Stimulated activated CD4-positive, alpha-beta T cell treated with anti-CD3 and anti-CD28 coated beads, TNF-alpha, amount 100 ng/mL, for 24 hours (primary cell): ENCODE measurements at places on chromosomes 3 and 15.

DNA sequence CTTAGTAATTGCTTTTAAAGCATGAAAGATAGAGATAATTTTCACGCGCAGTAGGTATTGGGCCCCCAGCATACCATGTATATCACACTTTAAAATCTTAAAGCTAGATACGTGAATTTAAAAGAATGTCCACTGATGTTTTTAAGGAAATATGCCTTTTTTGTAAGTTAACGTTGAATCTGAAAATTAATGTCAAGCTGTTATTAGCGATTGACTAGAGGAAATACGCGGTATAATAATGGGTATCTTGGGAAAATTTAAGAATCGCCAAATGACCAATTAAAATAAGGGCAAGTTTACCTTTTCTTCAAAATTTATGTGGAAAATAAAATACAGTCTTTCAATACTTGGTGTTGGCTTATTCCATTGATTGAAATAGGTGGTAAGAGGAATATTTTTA is 13.3 kb upstream of the CHD2 start:
- DNase-seq = no peak

DNA sequence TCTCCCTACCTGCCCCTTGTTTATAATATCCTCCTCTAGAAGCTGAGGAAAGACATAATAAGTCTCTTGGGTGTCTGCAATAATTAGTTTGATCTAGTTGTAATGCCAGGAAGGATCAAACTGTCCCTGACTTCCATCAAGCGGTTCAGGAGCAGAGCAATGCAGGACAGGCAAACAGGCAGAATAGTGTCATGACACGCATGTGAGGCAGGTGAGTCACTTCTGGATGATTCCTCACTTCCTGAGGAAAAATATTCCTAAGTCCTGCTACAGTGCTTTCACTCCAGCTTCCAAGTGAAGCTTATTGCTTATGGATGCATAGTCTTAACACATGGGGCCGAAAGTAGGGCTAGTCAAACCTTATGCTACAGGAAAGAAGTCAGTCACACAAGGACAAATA is 85.8 kb downstream of the GREM1 start:
- no peak for DNase-seq

DNA sequence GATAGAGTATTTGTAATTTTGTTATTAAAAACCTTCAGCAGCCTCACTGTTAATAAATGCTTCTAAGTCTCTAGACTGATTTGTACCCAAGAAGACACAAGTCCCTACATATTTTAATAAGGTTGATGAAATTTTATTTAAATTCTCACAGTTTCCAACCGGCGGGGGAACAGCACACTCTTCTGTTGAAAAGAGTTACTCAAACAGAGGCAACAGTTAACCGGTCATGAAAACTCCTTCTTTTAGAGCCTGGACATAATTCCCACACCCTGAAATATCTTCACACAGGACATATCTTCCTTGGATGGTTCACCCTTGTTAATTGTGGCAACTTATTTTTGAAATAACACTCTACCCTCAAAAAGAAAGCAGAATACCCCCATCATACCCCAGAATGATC is 278.8 kb downstream of the FOXP1 start:
- DNase-seq = no peak

DNA sequence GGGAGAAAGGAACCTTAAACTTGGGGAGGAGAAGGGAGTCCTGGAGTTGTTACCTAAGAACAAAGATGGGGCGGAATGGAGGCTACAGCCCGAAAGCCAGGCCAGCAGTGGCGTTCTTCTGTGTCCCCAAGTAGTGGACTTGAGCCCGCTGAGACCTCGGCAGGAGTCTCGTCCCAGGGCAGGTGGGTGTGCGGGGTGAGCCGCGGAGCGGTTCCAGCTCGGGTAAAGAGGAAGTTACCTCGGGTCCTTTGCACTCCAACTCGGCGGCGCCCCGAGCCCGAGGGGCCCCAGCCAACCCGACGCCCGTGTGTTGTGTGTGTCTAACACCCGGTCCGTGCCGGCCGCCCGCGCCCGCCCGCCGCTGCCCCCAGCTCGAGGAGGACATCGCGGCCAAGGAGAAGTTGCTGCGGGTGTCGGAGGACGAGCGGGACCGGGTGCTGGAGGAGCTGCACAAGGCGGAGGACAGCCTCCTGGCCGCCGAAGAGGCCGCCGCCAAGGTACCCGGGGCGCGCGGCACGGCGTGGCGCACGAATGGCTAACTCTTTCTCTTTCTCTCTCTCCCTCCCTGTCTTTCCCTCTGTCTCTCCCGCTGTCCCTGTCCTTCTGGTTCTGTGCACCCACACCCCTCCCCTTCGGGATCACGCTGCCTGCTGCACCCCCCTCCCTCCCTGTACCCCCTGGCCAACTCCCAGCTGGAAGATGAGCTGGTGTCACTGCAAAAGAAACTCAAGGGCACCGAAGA is 959 bp downstream of the TPM1 start:
- no peak for DNase-seq

DNA sequence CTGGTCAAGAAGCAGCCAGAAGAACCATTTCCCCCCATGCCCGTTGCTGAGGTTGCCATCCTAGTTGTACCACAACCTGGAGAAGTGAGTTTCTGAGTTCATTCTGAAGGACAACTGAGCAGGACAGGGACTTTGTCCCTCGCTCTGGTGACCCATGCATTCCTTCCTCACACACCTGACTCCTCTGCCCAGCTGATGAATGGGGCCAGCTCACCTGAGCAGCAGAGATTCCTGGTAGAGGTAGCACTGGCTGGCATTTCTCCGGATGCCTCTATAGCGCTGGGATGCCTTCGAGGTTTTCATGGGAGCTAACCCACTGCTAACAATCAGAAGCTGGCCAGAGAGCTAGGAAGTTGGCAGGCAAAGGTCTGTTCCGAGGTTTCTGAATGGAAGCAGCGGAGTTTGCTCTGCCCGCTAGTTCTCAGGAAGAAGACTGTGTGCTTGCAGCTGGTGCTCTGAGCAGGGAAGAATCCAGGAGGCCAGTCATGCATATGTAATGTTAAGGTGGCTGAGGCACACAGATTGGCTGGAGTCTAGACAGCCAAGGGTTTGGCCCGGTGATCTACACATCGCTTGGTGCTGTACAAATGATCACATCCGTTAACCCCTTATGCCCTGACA is at the start of gene TMC3:
Gene TMC3, minus strand, starts transcription at position 439 of the 621 bp plus-strand sequence. Its CDS starts 136 bp downstream, at position 303.
- DNase-seq = no peak

DNA sequence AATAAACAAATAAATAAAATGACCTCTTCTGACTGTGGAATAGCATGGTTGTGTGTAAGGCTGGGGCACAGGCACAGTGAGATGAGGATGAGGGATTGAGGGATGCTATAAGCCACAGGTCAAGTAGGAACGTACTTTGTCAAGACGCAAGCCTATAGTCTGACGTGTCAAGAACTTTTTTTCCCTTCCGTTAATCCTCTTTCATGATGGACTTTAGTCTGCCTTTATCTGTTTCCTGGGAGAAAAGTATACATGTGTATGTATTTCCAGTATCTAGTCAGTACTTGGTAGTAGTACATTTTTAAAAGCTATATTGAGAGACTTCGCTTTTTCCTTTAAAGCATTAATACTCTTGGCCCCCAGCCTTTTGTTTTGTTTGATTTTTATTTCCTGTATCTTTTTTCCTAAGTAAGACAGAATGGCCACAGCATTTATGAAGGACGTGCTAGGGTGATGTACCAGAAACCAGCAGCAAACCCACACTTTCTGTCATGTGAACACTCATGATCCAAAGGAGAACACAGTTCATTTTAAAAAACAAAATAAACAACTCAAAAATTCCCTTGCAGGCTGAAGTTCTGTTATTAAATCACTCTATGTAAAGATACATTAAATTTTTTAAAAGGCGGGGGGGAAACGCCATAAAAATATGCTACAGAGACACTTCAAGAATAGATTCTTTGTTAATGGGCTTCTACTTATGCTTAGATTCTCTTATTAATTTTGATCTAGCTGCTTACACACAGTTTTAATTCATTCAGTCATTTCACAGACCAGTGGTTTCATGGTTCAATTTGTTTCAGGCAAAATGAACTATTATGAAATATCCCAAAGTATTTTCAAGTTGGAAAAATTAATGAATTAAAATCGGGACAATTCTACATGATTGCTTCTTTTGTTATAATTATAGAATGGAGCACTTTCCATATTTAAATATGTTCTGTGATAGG is 114.7 kb downstream of the SNRK start:
- no peak for DNase-seq

GRCh38 chr3:189298469-189299375 is 127.0 kb downstream of the TPRG1 start:
- no peak for DNase-seq

DNA sequence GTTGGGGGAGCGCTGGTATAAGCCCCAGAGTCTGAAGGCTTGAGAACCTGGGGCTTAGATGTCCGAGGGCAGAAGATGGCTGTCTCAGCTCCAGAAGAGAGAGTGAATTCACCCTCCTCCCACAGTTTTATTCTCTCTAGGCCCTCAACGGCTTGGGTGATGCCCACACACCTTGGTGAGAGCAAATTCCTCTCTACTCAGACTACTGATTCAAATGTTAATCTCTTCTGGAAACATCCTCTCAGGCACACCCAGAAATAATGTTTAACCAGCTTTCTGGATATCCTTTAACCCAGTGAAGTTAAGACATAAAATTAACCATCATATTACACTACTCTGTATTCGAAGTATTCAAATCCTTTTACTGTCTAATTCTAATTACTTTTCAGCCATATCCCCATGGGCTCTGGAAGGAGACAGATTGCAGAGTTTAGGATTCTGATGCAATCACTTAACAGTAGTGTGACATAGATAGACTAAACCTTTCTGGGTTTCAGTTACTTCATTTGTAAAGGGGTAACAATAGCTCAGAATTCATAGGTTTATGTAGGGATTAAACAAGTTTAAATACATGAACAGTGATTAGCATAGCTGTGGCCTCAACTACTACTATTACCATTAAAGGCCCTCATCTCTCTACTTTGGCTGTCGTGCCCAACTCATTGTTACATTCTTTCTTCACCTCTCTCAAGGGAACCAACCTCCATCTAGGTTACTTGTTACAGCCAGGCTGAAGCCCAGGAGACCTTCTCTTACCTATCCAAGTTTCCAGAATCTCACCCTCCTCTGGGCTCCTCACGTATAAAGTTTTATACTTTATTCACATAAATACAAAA is 25.7 kb upstream of the ANO10 start:
- no peak for DNase-seq

DNA sequence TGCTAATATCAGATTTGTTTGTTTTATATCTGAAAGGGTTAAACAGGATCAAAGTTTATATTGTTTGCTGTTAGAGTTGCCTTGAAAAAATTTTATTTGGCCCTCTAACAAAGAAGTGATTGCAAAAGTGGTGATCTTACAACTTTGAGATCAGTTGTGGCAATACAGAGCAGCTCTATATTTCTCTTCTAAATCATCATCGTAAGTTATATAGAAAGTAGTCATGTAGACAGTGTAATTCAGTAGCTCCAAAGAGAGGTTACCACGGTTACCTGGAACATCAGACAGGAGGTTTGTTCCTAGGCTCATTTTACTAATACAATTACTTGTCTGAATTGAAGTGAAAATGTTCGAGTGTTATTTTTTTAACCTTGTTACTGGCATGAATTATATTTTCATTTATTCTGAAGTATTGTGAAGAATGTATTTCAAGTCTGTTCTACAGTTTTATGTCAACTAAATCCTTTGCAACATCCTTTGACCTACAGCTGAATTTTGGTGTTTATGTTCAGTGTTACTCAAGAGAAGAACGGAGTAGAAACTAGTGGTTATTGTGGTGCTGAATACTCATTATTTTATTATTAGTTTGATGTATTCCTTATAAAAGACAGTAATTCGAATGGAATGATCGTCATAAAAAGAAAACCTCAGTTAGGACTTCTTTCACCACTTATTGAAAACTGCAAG is 214.2 kb downstream of the NAALADL2 start:
- DNase-seq = no peak

GRCh38 chr3:17138246-17139039 is 253.7 kb downstream of the PLCL2 start:
- DNase-seq = no peak

DNA sequence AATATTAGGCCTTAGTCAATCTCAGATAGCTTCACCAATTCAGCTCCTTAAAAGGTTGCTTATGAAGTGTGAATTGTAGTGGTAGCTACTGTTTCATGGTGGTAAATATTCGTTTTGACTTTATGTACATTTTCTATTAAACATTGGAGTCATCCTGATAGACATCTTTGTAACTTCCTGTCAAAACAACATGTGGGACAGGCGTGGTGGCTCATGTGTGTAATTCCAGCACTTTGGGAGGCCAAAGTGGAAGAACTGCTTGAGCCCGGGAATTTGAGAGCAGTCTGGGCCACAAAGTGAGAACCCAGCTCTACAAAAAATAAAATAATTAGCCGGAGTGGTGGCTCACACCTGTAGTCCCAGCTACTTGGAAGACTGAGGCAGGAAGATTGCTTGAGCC is 2.0 kb upstream of the TRIM59 start:
- no peak for DNase-seq

DNA sequence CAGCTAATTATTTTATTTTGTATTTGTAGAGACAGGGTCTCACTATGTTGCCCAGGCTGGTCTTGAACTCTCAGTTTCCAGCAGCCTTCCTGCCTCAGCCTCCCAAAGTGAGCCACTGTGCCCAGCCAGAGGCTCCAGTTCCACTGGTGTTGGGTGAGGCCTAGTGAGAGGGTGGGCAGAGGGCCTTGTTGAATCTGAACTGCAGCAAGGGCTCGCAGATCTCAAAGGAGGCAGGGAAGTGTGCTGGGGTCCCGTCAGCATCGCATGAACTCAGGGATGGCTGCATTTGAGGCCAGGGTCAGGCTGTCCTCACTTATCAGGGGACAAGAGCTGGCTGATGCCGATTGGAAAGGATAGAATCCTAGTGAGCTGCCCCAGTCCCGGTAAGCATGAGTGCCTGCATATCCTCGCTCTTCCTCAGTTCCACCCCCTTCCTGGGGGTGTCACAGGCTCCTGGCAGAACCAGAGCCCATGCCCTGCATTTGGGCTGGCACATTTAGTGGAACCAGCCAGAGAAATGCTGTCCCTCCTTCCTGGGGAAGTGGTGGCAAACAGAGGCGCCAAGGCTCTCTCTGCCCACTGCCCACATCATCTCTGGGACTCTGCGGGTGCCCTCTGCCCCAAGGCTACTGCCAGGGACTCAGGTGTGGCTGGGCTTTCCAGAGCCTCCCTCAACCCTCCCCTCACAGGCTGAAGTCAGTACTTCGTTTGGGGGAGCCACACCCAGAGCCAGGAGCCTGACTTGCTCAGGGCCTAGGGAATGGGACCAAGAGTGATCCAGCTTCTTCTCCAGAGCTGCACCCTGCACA is 24.1 kb downstream of the ALS2CL start:
- DNase-seq = no peak

DNA sequence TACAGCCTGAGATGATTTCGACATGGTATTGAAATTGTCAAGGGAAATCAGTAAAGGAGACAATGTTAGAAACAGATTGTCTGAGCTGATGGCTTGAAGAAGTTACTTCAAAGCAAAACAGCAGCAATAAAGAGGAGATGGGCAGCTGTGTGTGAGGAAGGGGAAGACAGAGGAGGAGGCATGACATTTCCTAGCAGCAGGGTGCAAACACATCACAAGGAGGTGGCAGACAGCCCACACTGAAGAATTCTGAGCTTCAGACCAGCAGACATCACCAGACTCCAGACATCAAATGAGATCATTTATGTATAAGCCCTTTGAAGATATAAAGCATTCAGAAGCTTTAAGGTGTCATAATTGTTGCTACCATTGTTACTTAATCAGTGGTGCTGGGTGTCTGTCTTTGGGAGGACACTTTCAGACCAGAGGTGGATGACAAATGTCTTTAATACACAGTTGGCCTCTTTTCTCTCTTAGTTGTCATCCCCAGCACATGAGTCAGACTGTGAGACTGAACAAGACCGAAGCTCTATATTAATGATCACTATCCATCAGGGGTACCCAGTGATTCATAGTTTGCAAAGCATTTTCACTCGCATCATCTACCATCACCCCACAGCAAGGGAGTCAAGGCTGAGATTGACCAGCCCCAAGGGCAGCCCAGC is 203.9 kb downstream of the MINAR1 start:
- no peak for DNase-seq

GRCh38 chr15:64842986-64843561 is 1.4 kb downstream of the PLEKHO2 start:
- DNase-seq = no peak
